NCI-H2081 (cell line): ENCODE measurements at places on chromosomes 2 and 18.

DNA sequence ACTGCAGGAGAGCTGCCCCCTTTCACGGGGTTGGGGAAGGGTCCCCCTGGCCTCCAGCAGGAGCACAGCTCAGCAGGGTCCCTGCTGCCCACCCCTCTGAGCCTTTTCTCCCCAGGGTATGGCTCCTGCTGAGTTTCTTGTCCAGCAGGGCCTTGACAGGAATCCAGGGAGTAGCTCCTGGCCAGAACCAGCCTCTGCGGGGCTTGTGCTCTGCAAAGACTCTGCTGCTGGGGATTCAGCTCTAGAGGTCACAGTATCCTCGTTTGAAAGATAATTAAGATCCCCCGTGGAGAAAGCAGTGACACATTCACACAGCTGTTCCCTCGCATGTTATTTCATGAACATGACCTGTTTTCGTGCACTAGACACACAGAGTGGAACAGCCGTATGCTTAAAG is 21.2 kb downstream of the FOSL2 start:
- DNase-seq, result no peak

DNA sequence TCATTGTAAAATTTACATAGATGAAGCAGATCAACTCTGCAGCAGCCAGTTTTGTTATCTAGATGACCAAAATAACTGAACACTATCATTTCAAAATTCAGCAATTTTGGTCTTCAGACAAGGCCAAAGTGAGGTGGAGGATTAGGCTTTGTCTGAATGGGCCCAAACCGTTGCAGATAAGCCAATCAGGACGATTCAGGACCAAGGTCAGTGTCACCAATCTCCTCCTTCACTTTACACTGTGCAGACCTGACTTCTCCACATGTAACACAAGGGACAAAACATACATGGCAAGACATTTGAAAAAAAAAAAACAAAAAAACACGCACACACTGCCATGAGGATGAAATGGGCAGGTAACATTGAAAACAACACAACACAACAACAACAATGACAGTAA is 211.2 kb downstream of the NAPG start:
- no peak for DNase-seq

GRCh38 chr2:138107288-138107687 is 143.0 kb downstream of the HNMT start:
- no peak for DNase-seq

DNA sequence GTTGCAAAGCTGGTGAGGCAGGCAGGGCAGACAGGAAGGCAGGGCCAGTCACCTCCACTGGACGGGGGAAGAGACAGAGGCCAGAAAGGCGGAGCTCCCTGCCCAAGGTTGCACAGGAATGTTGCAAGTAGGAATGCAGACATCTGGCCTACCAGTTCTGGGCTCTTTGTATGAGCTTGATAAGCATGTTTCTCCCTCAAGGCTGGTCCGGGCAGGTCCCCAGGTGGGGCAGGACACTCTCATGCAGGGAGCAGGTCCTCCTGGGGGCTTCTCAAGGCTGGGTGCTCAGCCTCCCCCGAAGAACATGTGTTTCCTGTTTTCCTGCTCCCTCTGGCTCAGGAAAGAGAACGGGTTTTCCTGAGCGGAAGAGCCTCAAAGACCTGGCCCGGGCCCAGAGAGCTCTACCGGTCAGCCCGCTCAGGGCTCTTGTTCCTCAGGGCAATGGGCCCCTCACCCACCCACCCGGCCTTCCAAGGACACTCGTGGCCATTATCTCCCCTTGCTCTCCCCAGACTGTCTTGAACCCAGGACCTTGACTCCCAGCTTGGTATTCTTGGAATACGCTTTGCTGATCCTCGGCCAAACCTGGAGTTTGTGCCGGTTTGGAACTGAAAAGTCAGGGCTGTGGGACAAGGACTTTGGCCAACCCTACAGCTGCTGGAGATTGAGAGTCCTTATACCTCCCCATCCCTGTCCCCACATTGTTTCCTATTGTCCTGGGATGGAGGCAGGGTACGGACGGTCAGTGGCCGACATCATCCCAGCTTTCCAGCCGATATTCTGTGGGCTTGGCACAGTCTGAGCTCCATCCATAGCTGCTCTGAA is 87.7 kb upstream of the HAAO start:
- no peak for DNase-seq

DNA sequence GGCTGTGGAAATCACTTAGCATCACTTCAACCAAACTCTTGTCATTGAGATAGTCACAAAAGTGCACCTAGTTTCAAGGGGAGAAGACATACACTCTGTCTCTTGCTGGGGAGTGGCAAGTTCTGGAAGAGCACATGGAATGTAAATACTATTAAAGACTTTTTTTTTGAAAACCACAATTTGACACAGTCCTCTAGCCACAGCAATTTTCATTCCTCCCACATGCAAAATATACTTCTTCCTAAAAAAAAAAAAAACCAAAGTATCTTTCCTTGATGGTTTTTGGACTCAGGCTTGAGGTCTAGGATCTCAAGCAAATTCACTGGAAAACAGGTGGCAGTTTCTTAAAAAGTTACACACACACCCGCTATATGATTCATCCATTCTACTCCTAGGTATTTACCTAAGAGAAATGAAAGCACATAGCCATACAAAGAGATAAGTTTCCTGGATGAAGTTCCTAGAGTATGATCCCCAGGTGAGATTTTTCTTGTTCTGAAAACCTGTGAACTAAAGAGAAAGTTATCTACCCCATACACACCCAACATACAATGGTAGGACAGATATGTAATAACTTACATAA is 295.8 kb downstream of the SP3 start:
- no peak for DNase-seq
